Common myeloid progenitor, CD34-positive (primary cell): ENCODE measurements at places on chromosomes 11 and 22.

DNA sequence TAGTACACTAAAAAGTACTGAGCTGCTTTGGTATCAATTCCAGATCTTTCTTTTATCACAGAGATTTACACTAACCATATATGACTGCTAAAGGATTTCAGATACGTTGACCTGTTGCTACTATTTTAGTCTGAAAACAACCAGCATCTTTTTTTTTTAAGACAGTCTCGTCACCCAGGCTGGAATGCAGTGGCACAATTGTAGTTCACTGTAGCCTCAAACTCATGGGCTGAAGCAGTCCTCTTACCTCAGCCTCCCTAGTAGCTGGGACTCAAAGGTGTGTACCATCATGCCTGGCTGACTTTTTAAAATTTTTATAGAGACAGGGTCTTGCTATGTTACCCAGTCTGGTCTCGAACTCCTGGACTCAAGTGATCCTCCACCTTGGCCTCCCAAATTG lies 24.2 kb upstream of the L3MBTL2 start:
- DNase-seq, result no peak

- no peak for DNase-seq
Observed at GRCh38 chr11:115775846-115776245, 271.6 kb upstream of the CADM1 start.

GRCh38 chr22:36684841-36685240 lies 18.7 kb downstream of the CACNG2 start:
- DNase-seq, result no peak

- DNase-seq, result no peak
Observed at GRCh38 chr11:79198898-79199250, 242.0 kb downstream of the TENM4 start.

- DNase-seq, result no peak
Observed at GRCh38 chr11:33725496-33725895, 10.7 kb downstream of the CD59 start.
